ENCODE measurements at places on chromosomes 6 and 20.

- no peak for DNase-seq
Measured at GRCh38 chr6:8166156-8166555, 63.8 kb upstream of the EEF1E1 start.

DNA sequence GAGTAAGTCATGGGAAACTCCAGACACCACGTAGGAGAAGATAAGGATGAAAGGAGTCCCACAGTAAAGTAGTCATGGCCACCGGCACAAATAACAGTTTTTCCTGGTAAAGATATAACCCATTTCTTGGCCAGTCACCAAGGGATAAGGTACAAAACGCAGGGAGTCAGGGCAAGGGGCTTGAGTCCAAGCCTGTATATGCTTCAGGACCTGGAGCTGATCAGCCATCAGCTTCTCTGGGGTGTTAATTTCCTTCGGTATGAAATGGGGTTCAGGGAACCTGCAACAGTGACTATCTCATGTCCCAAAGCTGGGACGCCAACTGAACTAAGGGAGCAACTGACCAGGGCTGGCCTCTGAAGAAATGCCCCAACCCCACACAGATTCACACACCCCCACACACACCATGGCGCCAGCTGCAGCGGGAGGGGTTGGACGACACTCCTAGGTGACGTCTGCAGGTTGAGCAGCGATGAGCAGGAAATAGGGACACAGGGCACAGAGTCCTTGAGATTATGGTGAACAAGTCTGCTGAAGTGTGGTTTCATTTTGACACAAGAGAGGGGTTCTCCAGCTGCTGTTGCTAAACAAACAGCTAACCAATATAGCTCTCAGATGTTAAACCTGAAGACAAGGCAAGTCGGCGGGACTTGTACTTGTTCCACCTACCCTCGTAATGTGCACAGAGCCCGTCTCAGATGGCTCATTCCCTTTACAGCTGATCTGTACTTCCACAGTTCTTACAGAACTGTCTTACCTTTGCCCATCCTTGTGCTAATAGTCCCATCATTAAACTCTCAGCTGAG lies 7.4 kb upstream of the ADTRP start:
- DNase-seq = no peak

- no peak for DNase-seq
Measured at GRCh38 chr6:3237761-3238662, 10.6 kb upstream of the TUBB2B start.

GRCh38 chr6:54254886-54255285 lies 53.4 kb upstream of the TINAG start:
- no peak for DNase-seq

GRCh38 chr6:14270142-14270893 lies 152.7 kb downstream of the CD83 start:
- no peak for DNase-seq

DNA sequence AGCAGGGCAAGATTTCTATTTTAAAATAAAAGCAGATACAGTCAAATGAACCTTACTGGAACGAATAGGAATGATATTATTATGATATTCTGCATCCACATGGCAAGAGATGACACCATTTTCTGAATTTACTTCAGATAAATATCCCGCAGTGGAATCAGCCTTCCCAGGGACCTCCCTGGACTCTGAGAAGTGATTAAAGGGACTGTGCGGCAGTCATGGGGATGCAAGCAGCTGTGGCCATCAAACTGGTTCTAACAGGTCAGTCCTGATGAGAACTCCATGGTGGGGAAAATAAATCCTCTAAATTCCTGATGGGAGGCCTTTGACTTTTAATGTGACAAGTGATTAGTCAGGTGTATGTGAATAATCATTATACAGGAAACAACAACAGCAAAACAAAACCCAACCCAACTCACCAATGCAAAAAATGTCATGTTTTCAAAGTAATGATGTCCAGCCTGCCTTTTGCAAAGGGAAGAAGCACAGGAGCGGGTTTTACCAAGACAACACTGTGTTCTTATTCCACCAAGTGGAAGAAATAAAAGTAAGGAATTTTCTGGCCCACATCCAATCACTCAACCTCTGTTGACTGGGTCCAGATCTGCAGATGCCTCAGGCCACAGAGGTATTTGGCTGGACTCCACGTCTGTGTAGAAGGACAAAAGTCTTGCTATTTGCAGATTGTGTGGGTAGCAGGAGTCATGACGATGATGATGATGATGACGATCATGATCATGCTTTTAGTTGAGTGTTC lies 61.9 kb upstream of the CITED2 start:
- DNase-seq = no peak

GRCh38 chr6:163878698-163879097 lies 464.2 kb downstream of the QKI start:
- no peak for DNase-seq

DNA sequence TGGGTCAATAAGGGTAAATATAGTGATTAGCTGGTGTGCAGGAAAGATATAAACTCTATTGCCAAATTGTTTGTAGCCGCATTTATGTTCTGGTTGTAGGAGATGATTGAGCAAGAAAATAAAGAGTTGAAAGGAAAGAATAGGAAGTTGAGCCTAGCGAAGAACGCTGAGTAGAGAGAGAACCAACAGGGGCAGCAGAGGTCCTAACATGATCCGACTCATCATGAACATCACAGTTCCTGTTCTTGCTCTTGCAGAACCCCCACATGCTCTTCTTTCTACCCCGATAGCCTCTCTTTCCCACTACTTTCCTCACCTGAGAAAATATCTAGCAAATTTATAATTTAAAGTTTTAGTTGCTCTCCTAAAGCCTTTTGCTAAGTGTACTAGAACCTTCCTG lies 9.9 kb upstream of the ID4 start:
- no peak for DNase-seq

GRCh38 chr20:62773845-62774714 lies 22.2 kb upstream of the MRGBP start:
- DNase-seq = no peak

GRCh38 chr6:84791233-84791632 lies 26.8 kb upstream of the TBX18 start:
- no peak for DNase-seq

DNA sequence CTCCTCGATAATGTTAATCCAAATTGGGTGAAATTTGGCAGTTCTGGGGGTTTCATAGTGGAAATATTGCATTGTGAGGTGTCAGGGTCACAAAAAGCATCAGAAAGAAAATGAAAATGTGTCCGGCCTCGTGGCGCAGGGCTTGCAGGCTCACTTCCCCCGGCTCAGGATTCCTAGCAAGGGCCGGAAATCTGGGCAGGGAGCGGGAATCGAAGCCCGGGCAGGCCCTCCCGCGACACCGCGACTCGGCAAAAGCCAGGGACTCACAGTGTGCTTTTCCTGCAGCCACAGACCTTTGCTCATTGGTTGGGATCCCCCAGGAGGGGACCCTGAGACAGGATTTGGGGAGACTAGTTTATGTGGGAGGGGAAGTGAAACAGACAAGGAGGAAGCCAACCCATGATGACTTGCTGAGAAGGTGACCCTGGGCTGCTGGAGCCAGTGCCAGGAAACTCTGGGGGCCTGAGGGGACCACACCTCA lies 847 bp upstream of the CD93 start:
- DNase-seq = no peak

GRCh38 chr6:45571159-45571558 lies 193.4 kb upstream of the SUPT3H start:
- no peak for DNase-seq

GRCh38 chr6:142728364-142728763 lies 216.6 kb downstream of the HIVEP2 start:
- no peak for DNase-seq

DNA sequence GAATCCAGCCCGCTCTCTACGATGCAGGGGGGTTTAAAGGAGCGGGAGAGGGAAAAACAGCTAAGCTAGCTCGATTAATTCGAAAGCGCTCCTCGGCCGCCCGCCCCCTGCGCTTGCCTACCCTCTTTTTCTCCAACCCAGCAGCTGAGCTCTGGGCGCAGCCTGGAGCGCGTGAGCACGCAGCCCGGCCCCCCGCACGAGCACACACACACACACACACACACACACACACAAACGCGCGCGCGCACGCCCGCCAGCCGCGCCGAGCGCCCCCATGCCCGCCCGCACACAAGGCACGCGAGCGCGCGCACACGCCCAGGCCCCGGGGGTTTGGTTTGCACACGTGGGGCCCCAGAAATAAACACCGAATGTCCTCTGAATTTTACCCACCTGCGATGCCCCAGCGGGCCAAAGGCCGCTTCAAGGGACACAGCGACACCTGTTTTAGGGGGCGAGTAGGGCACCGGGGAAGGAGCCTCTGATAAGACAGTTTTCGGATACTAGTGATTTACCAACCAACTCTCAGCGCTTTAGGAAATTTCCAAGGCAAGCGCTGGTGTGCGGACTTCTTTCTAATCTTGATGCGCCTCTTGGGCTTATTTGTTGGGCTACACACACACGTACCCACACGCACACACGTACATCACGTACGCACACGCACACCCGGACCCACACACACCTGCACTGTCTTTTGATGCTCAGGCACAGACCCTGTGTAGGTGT lies 802 bp upstream of the NRN1 start:
- DNase-seq = peak; percentile 22

DNA sequence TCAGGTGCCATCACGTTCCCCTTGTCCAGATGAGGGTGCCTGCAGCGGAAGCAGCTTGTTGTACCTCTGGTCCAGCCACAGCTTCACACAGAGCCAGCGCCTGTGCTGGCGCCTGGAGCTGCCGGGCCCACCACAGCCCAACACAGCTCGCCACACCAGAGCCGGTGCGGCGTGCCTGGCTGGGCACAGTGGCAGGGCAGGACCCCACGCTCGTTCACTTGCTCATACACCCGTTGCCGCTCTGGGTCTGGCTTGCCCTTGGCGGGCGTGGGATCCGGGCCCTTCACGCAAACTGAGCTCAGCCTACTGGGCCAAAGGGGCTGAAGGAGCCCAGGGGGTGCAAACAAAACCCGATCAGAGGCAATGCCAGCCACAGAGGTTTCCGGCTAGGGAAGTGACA lies 492.5 kb upstream of the MANEA start:
- no peak for DNase-seq

DNA sequence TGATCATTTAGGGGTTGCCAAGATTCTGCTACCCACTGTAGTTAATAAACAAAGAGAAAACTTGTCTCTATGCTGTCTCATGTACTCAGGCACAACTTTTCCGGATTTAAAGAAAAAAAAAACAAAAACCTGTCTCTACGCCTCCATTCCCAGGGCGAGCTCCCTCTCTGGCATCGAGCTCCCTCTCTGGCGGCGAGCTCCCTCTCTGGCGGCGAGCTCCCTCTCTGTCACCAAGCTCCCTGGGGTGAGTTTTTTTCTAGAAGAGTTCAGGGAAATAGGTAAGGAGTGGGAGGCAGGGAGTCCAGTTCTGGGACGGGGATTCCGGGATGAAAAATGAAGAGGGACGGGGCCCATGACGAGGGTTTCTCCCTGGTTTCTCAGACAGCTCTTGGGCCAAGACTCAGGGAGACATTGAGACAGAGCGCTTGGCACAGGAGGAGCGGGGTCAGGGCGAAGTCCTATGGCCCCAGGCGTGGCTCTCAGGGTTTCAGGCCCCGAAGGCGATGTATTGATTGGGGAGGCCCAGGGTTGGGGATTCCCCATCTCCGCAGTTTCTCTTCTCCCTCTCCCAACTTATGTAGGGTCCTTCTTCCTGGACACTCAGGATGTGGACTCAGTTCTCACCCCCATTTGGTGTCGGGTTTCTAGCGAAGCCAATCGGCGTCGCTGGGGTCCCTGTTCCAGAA lies 16.5 kb upstream of the HLA-A start:
- DNase-seq = peak; percentile 38

GRCh38 chr6:45174045-45174444 lies 154.1 kb upstream of the RUNX2 start:
- no peak for DNase-seq

- DNase-seq = no peak
Measured at GRCh38 chr6:109082188-109082577, 12.5 kb downstream of the SESN1 start.

DNA sequence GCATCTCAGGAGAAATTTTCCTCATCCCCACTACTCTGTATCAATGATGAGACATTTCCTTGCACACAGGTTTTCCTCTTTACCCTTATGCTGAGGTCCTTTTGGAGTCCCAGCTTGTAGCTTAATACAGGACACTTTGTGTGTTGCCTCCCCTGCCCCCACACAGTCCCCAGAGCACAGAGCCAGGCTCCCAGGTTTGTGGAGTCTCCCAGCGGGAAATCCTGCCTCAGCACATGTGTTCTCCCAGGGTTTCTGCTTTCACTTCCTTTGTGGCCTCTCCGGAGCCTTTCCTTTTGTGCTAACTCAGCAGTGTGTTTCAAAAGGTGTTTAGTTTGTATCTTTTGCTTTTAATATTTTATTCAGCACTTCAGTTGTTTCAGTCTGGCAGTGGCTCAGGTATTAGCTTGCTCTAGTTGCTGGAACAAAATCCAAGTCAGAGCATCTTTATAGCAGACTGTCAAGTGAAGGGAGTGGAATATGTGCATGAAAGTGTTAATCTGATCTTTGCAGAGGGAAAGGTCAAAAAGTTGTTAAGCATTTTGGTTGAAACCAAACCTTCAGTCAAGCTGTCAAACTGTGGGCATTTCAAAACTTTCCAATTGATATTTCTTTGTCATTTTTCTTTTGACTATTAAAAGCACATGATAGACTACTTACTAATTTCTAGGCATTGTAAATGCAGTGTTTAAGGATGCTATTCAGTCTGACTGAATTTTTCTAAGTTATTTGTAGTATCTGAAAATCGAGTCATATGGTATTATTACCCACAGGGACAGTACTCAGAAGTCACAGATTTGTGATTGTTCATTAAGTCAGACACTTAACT lies 8.6 kb downstream of the SNX9 start:
- DNase-seq = no peak

DNA sequence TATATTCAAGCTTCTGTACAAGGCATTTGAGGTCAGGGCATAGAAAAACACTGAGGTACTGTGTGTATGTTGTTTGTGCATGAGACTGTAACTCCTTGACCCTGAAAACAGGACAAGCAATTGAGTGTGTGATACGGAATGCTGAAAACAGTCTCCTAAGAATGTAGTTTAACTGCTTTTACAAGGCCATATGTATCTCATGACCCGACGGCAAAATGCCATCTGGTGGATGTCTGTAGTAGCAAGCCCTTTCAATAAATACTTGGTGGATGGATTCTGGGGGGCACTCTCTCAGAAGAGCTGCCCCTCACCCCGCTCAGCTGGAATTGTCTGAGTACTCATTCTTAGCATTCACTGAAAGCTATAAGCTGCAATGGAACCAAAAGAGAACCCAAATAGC lies 69.3 kb upstream of the EYS start:
- DNase-seq = no peak

DNA sequence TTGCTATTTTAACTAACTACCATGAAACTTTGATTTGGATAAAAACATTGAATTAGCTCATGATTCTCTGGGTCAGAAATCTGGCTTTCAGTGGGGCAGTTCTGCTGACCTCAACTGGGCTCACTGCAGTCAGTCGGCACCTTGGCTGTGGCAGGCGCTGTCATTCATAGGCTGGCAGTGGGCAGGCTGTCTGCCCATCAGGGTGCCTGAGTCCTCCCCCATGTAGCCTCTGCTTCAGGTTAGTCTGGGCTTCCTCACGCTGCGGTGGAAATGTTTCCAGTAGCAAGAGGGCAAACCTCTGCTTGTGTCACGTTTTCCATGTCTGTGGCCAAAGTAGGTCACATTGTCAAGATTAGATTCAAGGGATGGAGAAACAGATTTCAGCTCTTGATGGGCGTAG lies 251.0 kb upstream of the TCF21 start:
- DNase-seq = no peak
